ENCODE measurements at places on chromosomes 6 and 20. TPM values are rescaled to one million over a fixed set of nuclear protein-coding genes. Genes with fewer than 3 reads are reported as not detected.
A peak's percentile ranks its signal among the peaks of the same experiment; 100 is the strongest.

DNA sequence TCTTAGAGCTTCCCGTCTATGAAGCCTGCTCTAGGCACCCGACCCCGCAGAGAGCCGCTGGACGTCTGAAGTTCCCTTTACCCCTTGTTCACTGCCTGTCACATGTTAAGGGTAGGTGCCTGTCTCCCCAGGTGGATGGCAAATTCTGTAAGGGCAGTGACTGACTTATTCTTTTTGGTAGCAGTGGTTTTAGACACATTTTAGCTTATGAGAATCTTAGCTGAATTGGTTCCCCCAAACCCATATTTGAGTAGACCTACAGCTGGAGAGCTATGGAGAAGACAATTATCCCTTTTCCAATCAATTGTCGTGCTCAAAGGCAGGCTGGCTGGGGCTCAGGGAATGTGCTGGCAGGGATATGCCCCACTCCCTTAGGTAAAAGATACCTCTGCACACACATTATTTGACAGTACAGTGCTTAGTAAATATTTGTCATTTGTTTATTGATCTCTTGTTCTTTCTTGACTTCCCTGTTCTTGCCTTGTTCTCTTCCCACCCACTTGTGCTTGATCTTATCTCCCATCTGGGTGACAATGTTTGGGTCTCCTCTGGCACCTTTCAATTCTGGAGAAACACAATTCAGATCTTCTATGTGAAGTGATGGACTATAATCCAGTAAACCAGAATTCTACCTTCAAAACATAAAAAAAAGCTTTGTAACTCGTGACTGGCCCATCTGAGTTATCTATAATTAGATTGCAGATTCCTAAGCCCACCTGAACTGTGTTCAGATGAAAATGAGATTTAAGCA is 114.3 kb upstream of the SLC2A12 start:
- H3K36me3 ChIP-seq = peaks cover 27% of the 10 kb centered on the region
- no peak for DNase-seq
- H3K4me1 ChIP-seq = peaks cover 21% of the 10 kb centered on the region
- H3K27ac ChIP-seq = no peak overlapping the region

DNA sequence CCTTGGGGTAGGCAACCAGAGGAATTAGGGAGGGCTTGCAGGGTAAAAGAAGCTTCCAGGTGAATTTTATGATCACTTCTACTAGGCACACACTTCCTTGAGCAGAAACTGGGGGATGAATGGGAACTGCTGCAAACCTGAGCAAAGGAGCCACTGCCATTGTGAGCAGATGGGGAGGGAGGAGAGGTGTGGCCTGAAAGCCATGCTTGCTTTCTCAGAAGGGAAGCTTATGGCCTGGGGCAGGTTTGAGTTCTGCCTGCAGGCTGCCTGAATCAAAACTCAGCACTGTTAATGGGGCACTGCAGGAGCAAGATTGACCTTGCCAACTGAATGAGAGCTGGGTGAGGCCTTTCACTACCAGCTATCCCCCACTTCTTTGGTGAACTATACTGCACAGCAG is 328.1 kb downstream of the NKAIN2 start:
- H3K4me1 ChIP-seq = no peaks in the 10 kb centered on the region
- H3K36me3 ChIP-seq = no peaks in the 10 kb centered on the region
- H3K27ac ChIP-seq = no peak overlapping the region
- H3K27me3 ChIP-seq = no peaks in the 10 kb centered on the region
- H3K4me3 ChIP-seq = no peak overlapping the region

- H3K36me3 ChIP-seq = peaks cover 4% of the 10 kb centered on the region
- H3K4me1 ChIP-seq = peaks cover 60% of the 10 kb centered on the region
- H3K27ac ChIP-seq = no peak overlapping the region
Measured at GRCh38 chr20:33825340-33826269, 14.5 kb downstream of the CHMP4B start.

DNA sequence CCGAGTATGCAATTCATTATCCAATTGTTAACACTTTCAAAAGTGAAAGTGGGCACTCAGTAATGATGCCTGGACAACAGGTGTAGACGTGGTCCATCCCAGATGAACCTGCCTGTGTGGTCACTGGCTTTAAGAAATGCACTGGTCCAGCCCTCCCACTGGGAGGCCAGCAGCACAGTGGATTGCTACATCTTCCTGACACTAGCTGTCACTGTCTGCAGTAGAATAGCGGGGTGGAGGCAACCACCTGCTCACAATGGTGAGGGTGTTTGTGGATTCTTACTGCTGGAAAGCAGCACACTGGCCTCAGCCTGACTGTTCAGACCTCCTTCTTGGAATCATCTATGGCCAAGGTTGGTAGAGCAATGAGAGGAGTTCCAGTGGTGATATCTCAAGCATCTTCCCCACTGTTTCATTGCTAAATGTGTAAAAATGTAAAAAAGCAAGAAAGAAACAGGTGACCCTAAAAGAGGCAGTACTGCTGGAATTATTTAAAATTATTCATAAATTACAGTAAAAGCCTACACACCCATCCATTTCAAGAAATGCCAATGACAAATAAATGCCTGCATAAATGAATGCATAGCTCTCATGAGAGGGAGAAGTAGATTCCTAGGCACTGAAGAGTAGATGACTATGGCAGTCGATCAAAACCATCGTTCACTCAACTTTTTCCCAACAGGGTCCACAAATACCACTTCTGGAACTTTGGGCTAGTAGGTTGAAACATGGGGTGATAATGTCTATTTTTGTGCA is 228.0 kb upstream of the PLN start:
- H3K27me3 ChIP-seq = no peaks in the 10 kb centered on the region
- no peaks in the 10 kb centered on the region for H3K36me3 ChIP-seq
- no peak overlapping the region for H3K4me3 ChIP-seq
- H3K4me1 ChIP-seq = no peaks in the 10 kb centered on the region
- DNase-seq = no peak
- H3K27ac ChIP-seq = no peak overlapping the region

DNA sequence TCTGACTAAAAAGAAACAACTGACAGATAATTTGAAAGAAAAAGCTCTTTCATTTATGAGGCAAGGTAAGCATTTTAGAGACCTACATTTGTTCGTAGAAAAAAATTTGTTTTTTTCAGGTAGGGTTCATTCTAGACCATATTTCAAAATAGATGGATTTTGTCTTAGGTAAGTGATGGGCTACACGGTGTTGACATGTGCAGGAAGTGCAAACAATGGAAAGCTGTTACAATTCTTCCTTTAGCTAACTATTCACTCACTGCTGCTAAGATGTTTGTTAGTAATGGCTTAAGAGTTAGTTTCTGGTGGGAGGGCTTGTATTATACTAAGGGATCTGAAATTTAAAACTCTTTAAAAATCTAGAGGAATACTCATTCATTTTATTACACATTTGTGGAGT is 96.7 kb downstream of the CD109 start:
- no peaks in the 10 kb centered on the region for H3K27me3 ChIP-seq
- no peaks in the 10 kb centered on the region for H3K4me1 ChIP-seq
- H3K36me3 ChIP-seq = no peaks in the 10 kb centered on the region
- no peak for DNase-seq
- H3K4me3 ChIP-seq = no peak overlapping the region

DNA sequence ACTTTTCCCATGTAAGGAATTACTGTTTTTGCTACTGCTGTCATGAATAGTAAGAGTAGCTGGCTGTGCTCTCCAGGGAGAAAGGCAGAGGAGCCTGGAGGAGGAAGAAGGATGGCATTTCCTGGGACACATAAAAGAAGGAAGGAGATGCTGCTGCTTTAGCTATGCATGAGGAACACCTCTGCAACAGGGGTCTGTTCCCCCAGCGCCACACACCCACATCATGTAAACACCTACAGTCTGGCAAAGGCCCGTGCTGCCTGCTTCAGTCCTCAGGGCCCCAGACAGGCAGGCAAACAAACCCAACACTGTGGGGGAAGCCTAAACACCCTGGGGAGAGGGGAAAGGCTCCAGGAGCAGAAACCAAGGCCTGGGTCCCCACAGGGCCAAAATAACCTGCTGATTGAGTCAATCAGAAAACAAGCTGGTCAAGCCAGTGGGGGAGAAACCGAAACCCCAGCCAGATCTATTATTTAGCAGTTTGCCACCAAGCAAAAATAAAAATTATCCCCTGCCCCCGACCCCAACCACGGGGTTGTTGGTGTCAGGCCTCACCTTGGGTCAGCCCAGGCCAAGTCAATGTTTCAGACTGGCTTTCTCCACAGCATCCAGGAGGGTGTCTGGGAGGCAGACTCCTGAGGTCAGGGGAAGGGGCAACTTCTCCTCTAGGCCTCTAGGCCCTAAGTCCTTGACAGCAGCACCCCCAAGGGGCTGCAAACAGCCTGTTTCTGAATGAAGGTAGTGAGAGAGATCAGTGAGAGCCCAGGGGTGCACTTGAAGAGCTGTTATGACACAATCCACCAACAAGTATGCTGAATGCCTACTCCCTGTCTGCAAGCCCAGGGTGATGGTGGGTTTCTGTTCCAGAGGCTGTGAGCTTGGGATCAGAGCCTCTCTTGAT is 34.6 kb upstream of the SCUBE3 start:
- H3K36me3 ChIP-seq = no peaks in the 10 kb centered on the region
- H3K4me1 ChIP-seq = peaks cover 4% of the 10 kb centered on the region
- peaks cover 10% of the 10 kb centered on the region for H3K27me3 ChIP-seq
- DNase-seq = no peak

DNA sequence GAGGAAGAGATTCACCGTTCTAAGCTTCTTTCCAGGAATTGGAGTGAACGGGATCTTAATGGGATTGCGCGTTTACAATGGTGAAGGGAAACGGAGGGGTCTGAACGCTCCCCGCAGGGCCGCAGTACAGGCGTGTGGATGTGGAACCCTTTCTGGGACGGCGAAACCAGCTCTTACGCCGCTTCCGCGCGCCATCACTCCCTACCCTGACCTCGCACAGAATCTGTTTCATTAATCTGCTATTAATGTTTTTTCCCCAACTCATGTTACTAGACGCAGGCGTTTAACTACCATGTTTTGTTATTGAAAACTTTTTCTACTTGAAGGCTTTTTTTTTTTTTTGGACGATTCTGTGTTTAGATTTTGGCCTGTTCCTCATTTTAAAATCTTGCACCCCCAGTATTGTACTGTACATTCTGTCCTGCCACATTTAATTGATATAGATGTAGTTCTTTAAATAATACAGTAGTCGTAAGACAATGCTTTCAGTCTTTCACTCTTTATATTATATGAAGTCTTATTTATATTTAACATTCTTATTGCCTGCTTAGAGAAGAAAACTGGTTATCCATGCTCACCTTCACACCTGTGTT is 696 bp upstream of the SUPT3H start:
- H3K36me3 ChIP-seq = peaks cover 4% of the 10 kb centered on the region
- DNase-seq = no peak
- H3K27ac ChIP-seq = peak overlapping the region; percentile 97
- H3K4me3 ChIP-seq = peak overlapping the region; percentile 94
- H3K4me1 ChIP-seq = peaks cover 24% of the 10 kb centered on the region

The OPRM1 gene
- not detected for total RNA-seq

DNA sequence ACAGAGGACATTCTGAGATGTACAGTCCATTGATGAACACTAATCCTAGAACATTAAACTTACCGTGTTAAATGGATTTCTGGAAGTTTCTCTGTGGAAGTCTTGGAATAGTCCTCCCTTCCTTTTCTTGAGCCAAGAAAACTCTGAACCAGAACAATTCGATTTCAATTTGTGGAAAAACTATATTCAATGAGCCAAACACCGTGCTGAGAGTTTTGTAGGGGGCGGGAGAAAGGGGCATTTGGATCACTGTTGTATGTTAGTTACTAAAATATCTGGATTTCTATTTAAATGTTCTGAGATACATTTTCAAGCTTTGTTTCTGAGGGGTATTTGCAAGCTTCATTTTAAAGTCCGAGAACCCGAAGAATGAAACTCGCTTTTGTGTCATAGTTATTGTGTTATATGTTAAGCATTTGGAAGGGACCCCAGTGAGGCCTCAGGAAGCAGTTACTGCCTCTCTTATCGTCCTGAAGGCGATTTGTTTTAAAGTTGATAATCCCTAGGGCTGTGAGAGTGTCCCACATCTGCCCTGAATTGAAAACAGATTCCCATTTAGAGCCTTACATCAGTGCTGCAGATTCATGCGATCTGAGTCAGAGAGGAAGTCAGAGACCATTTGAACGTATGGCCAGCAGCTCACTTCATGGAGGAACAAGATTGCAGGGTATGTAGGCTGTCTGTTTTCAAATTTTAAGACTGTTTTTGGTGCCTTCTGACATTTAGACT is 70.8 kb upstream of the SASH1 start:
- H3K4me1 ChIP-seq = no peaks in the 10 kb centered on the region
- H3K4me3 ChIP-seq = no peak overlapping the region
- DNase-seq = no peak
- peaks cover 6% of the 10 kb centered on the region for H3K27me3 ChIP-seq
- H3K27ac ChIP-seq = no peak overlapping the region

- H3K4me3 ChIP-seq = no peak overlapping the region
- H3K27ac ChIP-seq = no peak overlapping the region
- H3K27me3 ChIP-seq = no peaks in the 10 kb centered on the region
- no peaks in the 10 kb centered on the region for H3K36me3 ChIP-seq
- no peak for DNase-seq
Measured at GRCh38 chr6:112927641-112928320, 580.7 kb downstream of the RFPL4B start.

The ADAM33 gene
- not detected for total RNA-seq

- peaks cover 6% of the 10 kb centered on the region for H3K4me1 ChIP-seq
- H3K27me3 ChIP-seq = no peaks in the 10 kb centered on the region
- H3K27ac ChIP-seq = no peak overlapping the region
- H3K36me3 ChIP-seq = no peaks in the 10 kb centered on the region
- no peak overlapping the region for H3K4me3 ChIP-seq
- DNase-seq = no peak
Measured at GRCh38 chr6:147063469-147064031, 140.7 kb upstream of the STXBP5 start.

DNA sequence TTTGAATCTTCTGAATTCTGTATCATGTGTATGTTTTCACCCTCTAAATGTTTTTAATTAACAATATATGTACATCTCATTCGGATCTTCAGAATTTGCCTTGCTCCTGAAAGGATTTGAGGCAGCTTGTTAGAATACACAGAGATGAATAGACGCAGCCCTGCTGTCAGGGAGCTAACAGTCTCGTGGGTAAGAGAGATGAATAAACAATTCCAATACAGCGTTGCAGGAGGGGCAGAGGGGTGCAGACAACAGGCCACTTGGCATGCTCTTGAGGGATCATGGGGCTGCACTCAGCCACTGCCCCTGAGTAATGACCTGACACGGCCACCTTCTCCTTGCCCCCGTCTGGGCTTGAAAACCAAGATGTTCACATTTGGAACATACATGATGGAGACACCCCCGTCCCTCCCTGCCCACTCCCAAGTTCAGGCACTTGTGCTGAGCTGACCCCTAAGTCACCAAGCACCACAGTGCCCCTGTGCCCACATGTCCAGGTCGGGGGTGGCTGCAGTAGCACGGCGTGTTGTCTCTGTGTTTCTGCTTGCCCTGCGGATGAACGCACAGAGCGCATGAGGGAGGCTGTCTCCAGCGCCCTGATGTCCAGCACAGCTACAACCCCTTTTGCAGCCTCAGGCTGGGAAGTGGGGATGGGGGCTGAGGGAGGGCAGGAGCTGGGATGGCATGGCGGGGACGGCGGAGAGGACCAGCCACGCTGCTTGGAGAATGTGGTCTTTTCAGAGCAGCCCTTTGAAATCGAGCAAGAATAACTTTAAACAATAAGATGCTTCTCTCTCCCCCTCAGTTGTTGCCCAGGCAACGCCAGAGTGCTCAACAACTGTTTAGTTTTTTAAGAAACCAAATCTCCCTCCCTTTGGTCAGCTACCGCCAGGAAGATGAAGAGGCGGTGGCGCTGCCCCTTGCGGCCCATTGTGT is 33.0 kb upstream of the CDH22 start:
- H3K27ac ChIP-seq = no peak overlapping the region
- DNase-seq = no peak
- no peak overlapping the region for H3K4me3 ChIP-seq
- H3K4me1 ChIP-seq = peaks cover 14% of the 10 kb centered on the region

All from activated CD4-positive, alpha-beta memory T cell treated with anti-CD3 and anti-CD28 coated beads for 36 hours (primary cell).